ENCODE measurements at places on chromosomes 7 and 10. TPM values are rescaled to one million over a fixed set of nuclear protein-coding genes. Genes with fewer than 3 reads are reported as not detected.

GPR26 gene
- not detected for total RNA-seq

GPER1 gene
- 1.2 TPM for total RNA-seq

MYL10 gene
- total RNA-seq: not detected

PMS2 gene
- 9.6 TPM for total RNA-seq

PTPRN2 gene
- total RNA-seq: 1.0 TPM

AGR2 gene
- total RNA-seq: 110 TPM

NUP42 gene
- total RNA-seq: 26.0 TPM

SPACDR gene
- total RNA-seq: 0.86 TPM
